ENCODE measurements at places on chromosomes 2 and 18.

GRCh38 chr2:193900292-193900691, 1705.6 kb upstream of the TMEFF2 start:
- DNase-seq = no peak

GRCh38 chr2:33494155-33494779, 17.8 kb downstream of the RASGRP3 start:
- no peak for DNase-seq

DNA sequence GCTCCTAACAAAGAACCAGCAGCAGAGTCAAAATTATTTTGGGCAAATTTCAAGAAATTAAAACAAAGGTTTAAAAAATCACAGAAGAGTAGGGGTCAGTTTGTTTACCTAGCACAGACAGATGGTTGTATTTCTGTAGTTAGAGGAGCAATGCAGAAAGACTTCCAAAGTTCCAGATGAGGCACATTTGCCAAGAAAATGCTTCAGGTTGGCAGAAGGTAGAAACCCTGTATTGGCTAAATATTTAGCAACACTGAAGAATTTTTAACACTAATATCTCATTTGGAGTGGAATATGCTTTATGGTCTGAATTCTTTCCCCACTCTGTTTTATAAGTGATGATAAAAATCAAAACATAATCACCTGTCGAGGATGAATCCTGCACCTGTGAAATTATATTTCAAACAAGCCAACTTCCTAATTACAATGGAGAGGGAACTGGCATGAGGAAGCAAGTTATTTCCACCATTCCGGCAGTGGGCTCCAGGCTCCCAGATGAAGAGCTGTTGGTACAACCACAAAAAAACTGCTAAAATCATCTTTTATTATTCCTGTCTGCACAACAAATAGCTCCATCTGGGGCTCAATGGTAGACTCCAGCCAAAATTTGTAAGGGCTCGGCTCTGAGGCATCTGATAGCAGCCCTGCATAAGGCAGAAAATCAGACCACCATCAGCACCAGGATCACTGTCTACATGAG, 286.5 kb upstream of the REV1 start:
- DNase-seq = no peak

- no peak for DNase-seq
These were observed 1.2 kb downstream of the TXNL1 start for GRCh38 chr18:56637176-56637575.

DNA sequence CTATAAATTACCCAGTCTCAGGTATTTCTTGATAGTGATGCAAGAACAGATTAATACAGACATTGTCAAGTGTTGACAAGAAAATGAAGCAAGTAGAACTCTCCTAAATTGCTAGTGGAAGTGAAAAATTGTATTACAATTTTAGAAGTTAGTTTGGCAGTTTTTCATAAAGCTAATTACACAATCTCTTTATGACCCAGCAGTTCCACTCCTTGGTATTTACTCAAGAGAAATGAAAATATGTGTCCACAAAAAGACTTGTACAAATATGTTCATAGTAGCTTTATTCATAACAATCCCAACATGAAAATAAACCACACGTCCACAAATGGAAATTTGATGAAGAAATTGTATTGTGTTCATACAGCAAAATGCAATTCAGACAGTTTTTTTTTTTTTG, 49.4 kb downstream of the PDE1A start:
- DNase-seq = no peak

DNA sequence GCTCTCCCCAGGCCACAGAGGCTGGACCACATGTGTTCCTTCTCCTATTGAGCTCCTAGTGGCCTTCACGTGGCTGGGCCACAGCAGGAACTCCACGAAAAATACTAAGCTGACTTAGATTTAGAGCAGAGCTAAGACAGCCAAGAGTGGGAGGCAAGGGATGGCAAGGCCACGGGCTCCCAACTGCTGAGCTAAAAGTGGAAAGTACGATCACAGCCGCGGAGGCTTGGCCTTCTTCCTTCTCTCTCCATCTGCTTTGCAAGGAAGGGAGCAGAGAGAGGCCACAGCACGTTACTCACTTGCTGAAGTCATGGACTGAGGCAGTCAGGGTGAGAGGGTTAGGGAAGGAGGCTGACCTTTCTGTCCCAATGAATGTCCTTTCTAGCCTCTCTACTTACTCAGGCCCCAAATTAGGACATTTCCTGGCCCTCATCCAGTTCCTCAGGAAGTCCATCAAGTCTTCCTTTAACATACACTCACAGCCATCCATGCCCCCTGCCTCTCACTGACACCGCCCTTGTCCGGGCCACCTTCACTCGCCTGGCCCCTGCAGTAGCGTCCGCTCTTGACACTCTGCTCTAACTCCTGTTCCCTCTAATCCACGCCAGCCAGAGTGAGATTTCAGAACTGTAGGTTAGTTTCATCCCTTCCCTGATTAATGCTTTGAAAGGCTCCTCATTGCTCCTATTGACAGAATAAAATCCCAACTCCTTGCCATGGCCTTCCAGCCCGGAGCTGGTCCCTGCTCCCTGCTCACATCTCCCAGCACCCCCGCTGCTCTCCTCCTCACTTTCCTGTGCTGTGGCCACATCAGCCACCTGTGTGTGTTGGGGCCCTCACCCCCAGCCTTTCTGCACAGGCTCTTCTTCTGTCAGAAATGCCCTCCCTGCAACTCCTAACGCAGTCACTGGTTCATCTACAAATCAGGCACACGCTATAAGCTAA, 204.2 kb downstream of the CYP26B1 start:
- DNase-seq = no peak

DNA sequence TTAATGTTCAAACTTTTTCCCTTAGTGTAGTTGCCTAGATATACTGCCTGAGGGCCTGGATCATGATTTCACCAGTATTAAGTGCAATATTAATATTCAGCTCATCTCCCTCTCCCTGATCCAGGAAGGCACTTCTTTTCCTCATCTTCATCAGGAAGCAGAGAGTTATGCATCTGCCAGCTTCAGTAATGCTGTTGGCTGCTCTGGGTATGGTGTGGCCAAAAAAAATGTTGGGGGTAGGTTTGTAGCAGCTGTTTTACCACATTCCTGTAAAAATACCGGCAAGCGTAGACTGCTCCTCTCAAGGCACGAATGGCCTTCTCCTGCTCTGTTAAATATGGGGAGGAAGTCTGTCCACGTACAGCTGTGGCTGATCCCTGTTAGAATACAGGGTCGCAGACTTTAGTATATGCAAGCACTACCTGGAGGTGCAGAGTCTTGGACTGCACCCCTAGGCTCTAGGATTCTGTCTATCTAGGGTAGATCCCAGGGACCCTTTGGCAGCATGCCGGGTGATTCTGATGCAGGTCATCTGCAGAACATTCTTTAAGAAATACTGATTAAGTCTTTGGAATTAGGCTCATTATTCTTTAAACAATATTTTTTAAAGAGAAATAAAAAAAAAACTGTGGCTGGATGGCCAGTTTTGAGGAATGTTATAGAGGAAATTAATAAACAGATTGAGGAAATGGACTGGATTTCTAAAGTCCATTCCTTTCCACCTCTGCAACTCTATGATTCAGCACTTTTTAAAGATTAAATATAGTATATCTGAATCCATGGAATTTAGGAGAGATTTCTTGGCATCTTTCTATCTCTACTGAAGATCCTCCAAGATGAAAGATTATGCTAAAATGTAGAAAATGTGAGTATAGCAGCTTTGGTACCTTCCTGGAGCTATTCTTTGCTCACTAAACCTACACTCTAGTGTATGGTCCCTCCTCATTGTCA, 21.0 kb upstream of the GLS start:
- no peak for DNase-seq

GRCh38 chr18:8703092-8703709, 2.2 kb upstream of the MTCL1 start:
- DNase-seq = peak; percentile 80

- DNase-seq = no peak
These were observed 798.5 kb downstream of the SATB2 start for GRCh38 chr2:198659096-198659870.

DNA sequence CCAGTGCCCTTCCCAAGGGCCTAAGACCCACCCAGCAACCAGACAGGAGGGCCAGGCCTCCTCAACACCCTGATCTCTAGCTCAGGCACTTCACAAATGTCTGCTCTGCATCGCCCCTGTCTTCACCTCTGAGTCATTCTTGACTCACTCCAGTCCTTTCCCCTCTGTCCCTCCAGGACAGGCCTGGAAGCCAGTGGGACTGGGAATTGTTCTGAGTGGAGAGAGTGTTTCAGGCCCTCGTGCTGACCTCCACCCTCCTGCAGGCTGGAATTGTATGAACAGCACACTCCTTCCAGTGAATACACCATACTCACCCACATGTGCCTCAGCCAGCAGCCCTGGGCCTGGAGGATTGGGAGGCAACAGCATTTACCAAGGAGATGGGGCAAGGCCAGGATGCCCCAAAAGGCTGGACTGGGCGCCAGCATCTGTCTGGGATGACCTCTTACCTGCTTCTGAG, 304.2 kb downstream of the CYP26B1 start:
- no peak for DNase-seq

- no peak for DNase-seq
These were observed 91.4 kb downstream of the LYPD6 start for GRCh38 chr2:149421791-149422190.

- DNase-seq = no peak
These were observed 53.9 kb downstream of the SPATS2L start for GRCh38 chr2:200360364-200360763.

DNA sequence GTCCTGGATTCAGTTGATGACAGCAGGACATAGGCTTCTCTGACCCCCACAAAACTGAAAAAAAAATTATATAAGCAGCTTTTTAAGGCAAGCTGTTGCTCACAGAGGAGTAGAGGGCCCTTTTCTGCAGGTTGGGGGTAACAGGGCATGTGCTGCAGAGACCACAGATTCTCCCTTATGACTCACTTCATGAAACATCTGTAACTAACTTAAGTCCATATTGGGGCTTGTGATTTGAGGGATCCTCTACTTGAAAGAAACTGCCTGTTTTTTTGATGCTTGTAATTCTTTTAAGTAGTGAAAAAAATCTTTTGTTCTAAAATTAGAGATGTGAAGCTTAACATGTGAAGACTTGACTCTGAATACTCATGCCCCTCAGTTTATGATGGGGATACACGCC, 33.4 kb downstream of the XRCC5 start:
- DNase-seq = no peak

- DNase-seq = peak; percentile 7
These were observed 3.7 kb downstream of the C2orf81 start for GRCh38 chr2:74417763-74418162.

All from D721Med (cell line).